HTR-8/SVneo (cell line): ENCODE measurements at places on chromosomes 13 and 19.

DNA sequence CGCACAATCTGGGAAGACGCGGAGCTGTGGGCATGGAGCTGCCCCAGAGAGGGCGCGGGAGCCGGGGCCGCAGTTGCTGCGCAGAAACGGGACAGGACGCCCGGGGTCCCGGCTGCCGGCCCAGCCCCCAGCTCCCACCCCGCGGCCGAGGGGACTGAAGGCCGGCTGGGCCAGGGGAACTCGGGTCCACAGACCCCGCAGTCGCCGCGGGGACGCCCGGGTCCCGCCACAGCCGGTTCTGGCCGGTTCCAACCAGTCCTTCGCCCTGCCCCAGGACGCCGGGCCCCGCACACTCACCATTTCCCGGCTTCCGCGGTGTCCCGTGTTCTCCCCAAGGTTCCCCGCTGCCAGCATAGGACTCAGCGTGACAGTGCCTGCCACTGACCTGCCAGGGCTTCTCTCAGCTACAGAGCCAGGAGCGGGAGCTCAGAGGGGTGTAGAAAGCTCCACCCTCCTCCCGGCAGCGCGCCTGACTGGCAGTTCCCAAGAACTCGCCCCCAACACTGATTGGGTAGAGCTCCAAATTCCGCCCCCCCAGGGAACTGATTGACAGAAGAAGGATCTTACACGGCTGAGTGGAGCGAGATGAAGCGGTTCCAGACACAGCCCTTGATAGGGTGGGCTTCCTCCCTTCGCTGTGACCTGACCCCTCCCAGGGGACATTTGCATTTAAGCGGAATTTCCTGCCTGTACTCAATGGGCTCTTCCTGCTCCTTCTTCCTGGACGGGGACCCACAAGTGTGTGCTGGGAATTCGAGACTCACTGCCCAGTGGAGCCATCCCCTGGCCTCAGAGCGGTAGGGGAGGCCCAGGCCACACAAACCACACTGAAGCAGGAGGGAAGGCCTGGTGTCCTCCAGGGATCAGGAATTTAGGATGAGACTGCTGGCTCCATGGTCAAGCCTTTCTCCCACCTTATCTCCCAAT lies at the start of gene ZNF442:
TSS of gene ZNF442 (minus strand) at position 448 of the 927 bp plus-strand sequence. CDS start 2,052 bp downstream, outside the sequence.
- peak; percentile 98 for DNase-seq

- no peak for DNase-seq
Observed at GRCh38 chr13:76380446-76381065, 505.6 kb downstream of the KCTD12 start.

GRCh38 chr19:54392105-54392504 lies 23.2 kb upstream of the TTYH1 start:
- DNase-seq, result no peak

- no peak for DNase-seq
Observed at GRCh38 chr19:46607448-46607841, 6.3 kb downstream of the CALM3 start.

GRCh38 chr19:5246554-5247155 lies 94.0 kb downstream of the PTPRS start:
- no peak for DNase-seq

GRCh38 chr13:37599519-37599918 lies 951 bp upstream of the POSTN start:
- no peak for DNase-seq

GRCh38 chr13:37127691-37128241 lies 22.3 kb upstream of the CSNK1A1L start:
- DNase-seq, result no peak

GRCh38 chr13:111423168-111423785 lies 102.8 kb downstream of the TEX29 start:
- DNase-seq, result no peak

- DNase-seq, result no peak
Observed at GRCh38 chr13:28716511-28716910, 2.3 kb downstream of the SLC46A3 start.

DNA sequence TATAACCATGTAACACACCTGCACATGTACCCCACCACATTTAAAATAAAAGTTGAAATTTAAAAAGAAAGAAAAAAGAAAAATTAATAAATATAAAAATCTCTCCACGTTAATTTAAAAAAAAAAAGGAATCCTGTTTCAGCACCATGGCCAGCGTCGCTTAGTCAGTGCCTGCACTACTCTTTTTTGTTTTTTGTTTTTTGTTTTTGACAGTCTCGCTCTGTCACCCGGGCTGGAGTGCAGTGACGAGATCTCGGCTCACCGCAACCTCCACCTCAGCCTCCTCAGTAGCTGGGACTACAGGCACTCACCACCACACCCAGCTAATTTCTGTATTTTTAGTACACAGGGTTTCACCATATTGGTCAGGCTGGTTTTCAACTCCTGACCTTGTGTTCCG lies 835.9 kb downstream of the UQCRFS1 start:
- no peak for DNase-seq

DNA sequence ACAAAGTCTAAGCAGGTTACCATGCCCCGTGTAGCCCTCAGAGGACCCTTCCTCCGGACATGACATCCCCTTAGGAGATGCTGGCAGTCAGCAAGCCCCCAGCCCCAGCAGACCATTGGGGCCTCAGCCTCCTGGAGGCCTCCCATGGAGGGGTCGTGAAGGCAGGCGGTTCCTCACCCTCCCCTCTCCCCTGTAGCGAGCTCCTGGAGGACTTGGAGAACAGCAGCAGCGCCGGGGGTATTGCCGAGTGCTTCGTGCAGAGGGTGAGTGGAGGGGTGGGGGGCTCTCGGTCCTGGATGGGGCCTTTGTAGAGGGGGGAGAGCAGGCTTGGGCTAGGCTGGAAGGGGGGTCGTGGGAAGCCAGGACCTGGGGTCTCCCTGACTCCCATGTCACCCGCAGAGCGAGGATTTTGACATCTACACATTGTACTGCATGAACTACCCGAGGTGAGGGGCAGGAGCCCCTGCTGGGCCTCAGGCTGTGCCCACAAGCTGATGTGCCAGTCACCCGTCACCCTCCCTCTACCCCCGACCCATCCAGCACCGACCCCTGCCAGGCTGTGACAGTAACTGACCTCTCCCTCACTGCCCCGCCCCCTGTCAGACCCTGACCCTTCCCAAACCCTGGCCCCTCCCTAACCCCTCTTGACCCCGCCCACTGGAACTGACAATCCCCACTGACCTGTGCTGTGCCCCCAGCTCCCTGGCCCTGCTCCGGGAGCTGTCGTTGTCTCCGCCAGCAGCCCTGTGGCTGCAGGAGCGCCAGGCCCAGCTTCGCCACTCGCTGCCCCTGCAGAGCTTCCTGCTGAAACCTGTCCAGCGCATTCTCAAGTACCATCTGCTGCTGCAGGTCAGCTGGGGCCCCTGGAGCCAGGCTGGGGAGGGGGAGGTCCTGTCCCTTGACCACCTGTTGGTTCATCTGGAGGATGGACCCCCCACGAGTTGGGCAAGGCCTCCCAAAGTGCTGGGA lies 4.0 kb downstream of the PLEKHG2 start:
- no peak for DNase-seq

GRCh38 chr19:979318-979741 lies 4.8 kb upstream of the WDR18 start:
- no peak for DNase-seq

DNA sequence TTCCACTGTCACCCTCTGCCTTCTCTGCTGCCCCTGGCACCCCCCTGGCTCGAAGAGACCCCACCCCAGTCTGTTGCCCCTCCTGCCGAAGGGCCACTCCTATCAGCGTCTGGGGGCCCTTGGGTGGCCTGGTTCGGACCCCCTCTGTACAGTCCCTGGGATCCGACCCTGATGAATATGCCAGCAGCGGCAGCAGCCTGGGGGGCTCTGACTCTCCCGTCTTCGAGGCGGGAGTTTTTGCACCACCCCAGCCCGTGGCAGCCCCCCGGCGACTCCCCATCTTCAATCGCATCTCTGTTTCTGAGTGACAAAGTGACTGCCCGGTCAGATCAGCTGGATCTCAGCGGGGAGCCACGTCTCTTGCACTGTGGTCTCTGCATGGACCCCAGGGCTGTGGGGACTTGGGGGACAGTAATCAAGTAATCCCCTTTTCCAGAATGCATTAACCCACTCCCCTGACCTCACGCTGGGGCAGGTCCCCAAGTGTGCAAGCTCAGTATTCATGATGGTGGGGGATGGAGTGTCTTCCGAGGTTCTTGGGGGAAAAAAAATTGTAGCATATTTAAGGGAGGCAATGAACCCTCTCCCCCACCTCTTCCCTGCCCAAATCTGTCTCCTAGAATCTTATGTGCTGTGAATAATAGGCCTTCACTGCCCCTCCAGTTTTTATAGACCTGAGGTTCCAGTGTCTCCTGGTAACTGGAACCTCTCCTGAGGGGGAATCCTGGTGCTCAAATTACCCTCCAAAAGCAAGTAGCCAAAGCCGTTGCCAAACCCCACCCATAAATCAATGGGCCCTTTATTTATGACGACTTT lies 2.0 kb downstream of the ZFP36 start:
- no peak for DNase-seq

DNA sequence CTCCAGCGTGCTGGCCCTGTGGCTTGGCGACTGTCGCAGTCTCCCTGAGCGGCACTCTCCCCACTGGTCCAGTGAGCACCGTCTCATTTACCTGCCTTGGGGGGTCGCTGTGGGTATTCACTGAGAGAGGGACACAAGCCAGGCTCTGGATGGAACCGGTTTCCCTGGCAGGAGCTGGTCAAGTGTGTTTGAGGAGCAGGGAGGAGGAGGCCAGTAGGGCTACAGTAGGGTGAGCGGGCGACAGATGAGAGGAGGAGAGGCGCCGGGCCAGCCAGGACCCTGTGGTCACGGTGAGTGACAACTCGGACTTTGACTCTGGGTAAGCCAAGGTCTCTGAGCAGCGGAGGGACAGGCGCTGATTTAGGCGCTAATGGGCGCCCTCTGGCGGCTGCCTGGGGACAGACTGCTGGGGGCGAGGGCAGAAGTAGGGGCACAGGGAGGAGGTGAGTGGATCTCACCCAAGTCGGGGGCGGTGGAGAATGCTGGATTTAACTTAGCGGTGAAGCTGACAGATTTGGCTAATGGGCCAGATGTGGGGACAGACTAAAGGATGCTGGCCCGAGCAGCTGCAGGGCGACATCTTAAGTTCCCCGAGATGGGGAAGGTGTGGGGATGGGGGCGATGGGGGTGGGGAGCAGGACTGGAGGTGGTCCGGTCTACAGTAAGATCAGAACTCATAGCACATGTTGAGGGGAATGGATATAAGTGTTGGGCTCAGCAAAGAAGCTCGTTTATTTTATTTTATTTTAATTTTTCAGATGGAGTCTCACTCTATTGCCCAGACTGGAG lies 4.7 kb upstream of the PRMT1 start:
- peak; percentile 82 for DNase-seq

DNA sequence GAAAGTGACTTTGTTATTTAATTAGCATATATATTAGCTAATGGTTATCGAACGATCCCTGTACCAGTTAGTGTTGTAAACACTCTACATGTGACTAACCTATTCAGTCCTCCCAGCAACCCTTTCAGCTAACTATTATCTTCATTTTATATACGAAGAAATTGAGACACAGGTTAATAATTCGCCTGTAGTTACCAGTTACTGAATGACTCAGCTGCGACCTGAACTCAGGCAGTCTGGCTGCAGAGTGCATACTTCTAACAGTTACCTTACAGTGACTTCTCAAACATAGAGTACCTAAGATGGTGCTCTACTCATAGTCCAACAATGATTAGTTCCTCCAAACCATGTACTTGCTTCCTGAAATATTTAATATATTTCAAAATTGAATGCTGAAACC lies 117.7 kb downstream of the FNDC3A start:
- DNase-seq, result no peak

- no peak for DNase-seq
Observed at GRCh38 chr13:63195726-63196125, 1780.1 kb upstream of the PCDH20 start.

DNA sequence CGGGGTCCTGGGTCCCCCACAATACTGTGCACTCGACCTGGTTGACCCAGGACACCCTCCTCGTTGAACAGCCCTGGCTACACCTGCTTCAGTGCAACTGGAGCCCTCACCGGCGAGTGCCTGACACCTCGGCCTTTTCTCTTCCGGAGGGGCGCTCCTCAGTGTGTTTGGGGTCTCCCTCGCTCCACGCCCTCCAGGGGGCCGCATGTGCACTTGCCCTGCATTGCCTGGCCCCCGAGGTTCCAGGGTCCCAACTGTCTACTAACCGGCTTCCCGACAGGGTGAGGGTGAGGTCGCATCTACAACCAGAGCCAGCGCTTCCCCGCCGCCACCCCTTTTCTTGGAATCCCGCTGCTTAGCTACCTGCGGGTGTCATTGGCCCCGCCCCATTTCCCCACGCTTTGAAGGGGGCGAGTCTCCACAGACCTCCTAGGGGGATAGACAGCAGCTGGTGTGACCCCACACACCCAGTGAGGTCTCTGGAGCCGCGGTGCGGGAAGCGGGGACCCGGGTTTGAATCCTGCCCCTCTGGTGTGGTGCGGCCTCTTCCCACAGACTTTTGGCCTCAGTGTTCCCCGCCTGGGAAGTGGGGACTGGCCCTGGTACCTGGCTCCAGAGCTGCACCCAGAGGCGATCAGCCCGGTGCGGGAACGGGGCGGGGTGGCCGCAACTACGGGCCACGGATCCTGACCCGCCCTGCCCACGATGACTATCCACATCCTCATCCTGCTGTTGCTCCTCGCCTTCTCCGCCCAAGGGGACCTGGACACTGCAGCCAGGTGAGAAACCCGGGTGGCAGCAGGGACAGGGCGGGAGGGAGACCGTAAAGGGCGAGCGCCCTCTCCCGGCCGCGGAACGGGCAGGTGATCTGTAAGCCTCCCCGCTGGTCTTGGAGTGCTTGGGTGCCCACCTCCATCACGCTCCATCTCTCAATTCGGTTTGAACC lies at the start of gene ADM5:
TSS of gene ADM5 (plus strand) at position 462 of the 946 bp plus-strand sequence. CDS start at position 706, 244 bp downstream.
- no peak for DNase-seq

DNA sequence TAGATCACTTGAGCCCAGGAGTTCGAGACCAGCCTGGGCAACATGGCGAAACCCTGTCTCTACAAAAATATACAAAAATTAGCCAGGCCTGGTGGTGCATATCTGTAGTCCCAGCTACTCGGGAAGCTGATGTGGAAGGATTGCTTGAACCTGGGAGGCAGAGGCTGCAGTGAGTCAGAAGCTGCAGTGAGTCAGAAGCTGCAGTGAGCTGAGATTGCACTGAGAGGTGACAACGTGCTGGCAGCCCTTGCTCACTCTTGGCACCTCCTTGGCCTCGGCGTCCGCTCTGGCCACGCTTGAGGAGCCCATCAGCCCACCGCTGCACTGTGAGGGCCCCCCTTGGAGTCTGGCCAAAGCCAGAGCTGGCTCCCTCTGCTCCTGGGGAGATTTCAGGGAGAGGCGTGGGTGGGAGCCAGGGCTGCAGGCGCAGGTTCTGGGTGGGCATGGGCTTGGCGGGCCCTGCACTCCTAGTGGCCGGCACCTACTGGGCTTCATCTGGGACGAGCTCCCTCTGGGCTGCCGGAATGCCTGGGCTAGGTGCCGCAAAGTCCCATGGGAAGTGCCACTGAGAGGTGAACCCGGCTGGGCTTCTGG lies 39.5 kb upstream of the RPL21 start:
- no peak for DNase-seq

- no peak for DNase-seq
Observed at GRCh38 chr19:50266041-50266440, 62.6 kb downstream of the MYH14 start.

GRCh38 chr13:97749174-97749573 lies 204.3 kb upstream of the IPO5 start:
- DNase-seq, result no peak

- no peak for DNase-seq
Observed at GRCh38 chr19:39398297-39398864, 7.2 kb downstream of the MED29 start.

GRCh38 chr13:102729560-102730270 lies 34.9 kb upstream of the METTL21C start:
- DNase-seq, result no peak

- no peak for DNase-seq
Observed at GRCh38 chr19:5850743-5851293, 431 bp downstream of the FUT3 start.
